NCI-H774 (cell line): ENCODE measurements at places on chromosomes 4 and X.
A peak's percentile ranks its signal among the peaks of the same experiment; 100 is the strongest.

DNA sequence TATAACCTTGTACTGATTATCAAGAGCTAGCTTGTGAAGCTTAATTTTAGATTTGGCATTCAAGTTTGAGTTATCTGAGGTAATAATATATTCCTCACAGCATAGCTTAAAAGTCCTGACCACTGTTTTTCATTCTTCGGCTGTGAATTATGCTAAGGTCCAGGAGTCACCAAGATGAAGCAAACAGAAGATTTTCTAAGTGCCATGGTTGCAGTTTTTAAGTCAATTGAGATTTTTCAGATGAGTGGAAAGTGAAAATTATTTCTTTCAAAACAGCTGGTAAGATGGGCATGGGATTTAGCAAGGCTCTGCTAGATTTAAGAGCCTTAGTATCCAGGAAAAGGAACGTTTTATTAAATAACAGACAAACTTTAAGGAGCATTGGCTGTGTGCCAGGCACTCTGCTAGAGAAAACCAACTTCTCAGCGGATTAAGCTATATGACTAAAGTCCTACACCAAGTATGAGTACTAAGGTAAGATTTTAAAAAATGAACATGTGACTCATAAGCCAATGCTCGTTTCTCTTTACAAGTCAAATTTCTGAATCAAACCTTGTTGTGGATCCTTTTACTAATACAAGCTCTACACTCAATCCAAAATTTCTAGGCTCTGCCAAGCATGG is 149.9 kb upstream of the IL15 start:
- no peak for DNase-seq

GRCh38 chr4:187921946-187922623 is 73.5 kb upstream of the ZFP42 start:
- DNase-seq, result no peak

- no peak for DNase-seq
Measured at GRCh38 chr4:6473264-6474052, 1.0 kb upstream of the PPP2R2C start.

DNA sequence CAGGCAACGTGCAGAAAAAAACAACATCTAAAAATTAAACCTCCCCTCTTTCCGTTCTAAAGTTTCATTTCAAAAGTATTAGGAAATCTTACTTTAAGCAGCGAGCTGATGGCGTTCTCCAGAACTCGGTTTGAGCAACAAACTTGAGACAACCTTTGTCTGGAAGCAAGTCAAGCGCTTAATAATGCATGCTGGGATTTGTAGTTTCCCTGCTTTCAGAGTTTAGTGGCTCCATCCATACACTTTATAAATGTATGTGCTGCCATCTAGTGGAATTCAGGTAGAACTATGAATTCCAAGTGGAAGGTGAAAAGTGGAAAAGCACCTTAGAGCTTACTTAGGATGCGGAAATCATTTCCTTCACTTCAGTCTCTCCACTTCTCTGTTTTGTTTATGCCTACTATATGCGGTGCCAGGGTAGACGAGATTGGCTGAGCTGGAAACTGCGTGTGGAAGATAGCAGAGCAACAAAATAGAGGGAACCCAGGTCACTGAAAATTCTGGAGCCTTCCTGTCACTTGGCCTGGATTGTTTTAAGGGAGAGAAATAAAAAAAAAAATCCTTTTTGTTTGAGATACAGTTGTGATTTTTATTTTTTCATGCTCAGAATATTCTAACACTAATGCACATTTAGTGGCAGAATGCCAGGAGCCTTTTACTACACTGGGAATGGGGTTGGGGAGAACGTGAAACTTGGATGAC is at the start of gene BDH2:
TSS of gene BDH2 (minus strand) at position 144 of the 702 bp plus-strand sequence. CDS start 3,580 bp downstream, outside the sequence.
- peak; percentile 58 for DNase-seq

DNA sequence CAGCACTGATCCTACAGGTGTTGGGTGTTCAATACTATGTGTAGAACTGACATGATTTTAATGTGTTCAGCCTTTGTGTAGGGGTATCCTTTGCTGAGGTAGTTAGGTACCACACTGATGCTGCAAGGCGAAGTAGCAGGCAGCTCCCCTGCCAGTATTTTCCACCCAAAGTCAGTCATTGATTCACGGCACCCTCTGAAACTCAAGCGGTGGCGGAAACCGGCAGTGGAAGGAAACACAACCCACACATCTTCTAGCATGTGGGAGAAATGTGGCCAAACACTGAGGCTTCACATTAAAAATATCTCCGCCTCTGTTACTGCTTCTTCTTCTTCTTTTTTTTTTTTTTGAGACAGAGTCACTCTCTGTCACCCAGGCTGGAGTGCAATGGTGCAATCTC is 126.3 kb downstream of the AASDH start:
- DNase-seq, result no peak

GRCh38 chr4:73914071-73914470 is 44.9 kb downstream of the CXCL1 start:
- DNase-seq, result no peak
